Psoas muscle (tissue), 8 donors: ENCODE measurements at places on chromosomes 7 and 10. TPM values are rescaled to one million over a fixed set of nuclear protein-coding genes. Genes with fewer than 3 reads are reported as not detected.

Gene TRAPPC14
- total RNA-seq: 7.3 TPM

Gene ZNF33B
- 10.6 TPM for total RNA-seq

Gene DKK1
- 0.17 TPM for total RNA-seq

Gene MRLN
- total RNA-seq: 82.0 TPM

Gene CYP2C19
- not detected for total RNA-seq

Gene AUTS2
- 14.3 TPM for total RNA-seq

Gene UTF1
- total RNA-seq: not detected

Gene RBAK
- total RNA-seq: 5.0 TPM

Gene HOXA10
- 0.81 TPM for total RNA-seq

Gene ZCWPW1
- total RNA-seq: 3.9 TPM

Gene CTAGE4
- total RNA-seq: not detected

Gene CUBN
- total RNA-seq: 0.17 TPM

Gene IDI2
- 155 TPM for total RNA-seq

Gene FAM25C
- total RNA-seq: not detected

Gene ABCB1
- 1.4 TPM for total RNA-seq

Gene ELN
- 15.4 TPM for total RNA-seq

Gene CPA2
- total RNA-seq: not detected

Gene GIMAP6
- 16.5 TPM for total RNA-seq

Gene LIPF
- not detected for total RNA-seq

Gene PRKAG2
- total RNA-seq: 11.2 TPM

Gene CD36
- total RNA-seq: 149 TPM

Gene NKX1-2
- not detected for total RNA-seq

Gene CLCN1
- 2.9 TPM for total RNA-seq

Gene RNF32
- not detected for total RNA-seq

Gene TWIST1
- 0.32 TPM for total RNA-seq

Gene ZNF488
- not detected for total RNA-seq

Gene MMP21
- not detected for total RNA-seq

Gene SKIDA1
- total RNA-seq: 0.15 TPM

Gene CYP2W1
- not detected for total RNA-seq

Gene RPA3
- 13.1 TPM for total RNA-seq

Gene STEAP1B
- total RNA-seq: 0.91 TPM

Gene ARHGEF5
- total RNA-seq: 0.48 TPM

Gene NKX2-3
- total RNA-seq: not detected

Gene NACAD
- 1.3 TPM for total RNA-seq
